WERI-Rb-1 (cell line): ENCODE measurements at places on chromosomes 7 and 10.
A peak's percentile ranks its signal among the peaks of the same experiment; 100 is the strongest.

GRCh38 chr7:27825891-27826290 lies 85.9 kb downstream of the TAX1BP1 start:
- no peak for DNase-seq

- DNase-seq = no peak
Measured at GRCh38 chr7:88071994-88072714, 138.1 kb downstream of the ADAM22 start.

DNA sequence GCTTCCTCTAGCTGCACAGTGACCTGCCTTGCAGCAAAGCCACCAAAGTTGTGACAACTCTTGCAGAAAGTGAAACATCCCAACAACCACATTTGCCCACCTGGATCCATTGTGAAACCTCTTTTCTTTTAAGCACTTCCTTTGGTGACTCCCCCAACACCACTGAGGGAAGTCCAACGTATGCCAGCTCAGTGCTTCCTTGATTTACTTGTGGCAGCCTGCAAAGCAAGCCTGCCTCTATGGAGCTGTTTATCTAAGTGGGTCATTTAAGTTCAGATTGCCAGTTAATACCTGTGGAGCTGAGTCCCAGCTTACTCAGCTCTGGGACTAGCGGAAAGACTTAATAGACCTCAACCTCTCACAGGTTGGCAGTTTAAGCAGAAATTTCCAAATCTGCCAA lies 230.8 kb upstream of the GHITM start:
- DNase-seq = peak; percentile 22

GRCh38 chr7:141073641-141074161 lies at the start of gene TMEM178B:
Gene TMEM178B (plus strand): TSS chr7:141074064.
- peak; percentile 16 for DNase-seq

DNA sequence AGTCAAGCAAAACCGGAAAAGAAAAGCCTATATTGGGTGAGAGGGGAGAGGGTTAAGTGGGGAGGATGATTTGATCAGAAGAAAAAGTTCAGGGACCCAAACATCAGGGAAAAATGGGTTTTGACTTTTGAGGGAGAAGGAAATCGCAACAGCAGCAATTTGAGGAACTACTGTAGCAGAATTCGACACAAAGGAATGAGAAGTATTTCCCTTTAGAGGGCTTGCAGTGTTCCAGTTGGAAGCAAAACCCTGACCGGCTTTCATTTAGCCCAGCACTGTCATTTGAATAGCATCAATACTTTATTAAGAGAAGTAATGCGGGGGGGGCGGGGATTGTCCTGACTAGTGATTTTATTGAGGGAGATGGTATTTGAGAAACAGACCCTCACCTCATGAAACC lies 37.2 kb upstream of the GATA3 start:
- DNase-seq = no peak

DNA sequence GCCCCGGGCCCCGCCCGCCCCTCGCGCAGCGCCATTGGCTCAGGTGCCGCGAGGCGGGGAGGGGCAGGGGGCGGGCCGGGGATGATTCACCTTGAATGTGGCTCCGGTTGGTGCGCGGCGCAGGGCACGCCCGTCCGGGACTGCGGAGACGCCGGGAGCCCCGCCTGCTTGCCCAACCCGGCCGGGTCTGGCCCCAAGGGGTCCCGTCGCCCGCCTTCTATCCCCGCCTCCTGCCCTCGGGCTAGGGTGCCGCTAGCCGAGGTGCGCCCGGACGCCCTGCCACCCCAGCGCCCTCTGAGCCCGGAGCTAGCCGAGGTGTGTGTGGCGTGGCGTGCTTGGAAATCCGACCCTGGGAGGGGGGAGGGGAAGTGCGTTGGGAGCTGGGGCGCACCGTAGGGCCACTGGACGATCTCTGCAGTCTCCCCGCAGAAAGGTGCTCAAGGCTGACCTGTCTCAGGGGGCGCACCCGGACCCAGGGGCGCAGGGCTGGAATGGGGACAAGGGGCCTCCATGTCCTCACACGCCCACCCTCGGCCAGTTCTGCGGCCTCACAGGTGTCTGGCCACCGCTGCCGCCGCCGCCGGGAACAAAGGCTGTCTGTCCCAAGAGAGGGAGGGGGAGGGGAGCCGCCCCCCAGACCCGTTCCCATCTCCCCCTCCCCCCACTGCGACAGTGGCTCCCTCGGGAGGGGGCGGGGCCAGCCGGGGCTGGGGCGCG lies 168.9 kb downstream of the NRF1 start:
- DNase-seq = peak; percentile 98

- DNase-seq = peak; percentile 10
Measured at GRCh38 chr10:66982792-66983474, 57.1 kb downstream of the LRRTM3 start.

GRCh38 chr10:91163869-91164474 lies 56.5 kb upstream of the PCGF5 start:
- DNase-seq = peak; percentile 19

DNA sequence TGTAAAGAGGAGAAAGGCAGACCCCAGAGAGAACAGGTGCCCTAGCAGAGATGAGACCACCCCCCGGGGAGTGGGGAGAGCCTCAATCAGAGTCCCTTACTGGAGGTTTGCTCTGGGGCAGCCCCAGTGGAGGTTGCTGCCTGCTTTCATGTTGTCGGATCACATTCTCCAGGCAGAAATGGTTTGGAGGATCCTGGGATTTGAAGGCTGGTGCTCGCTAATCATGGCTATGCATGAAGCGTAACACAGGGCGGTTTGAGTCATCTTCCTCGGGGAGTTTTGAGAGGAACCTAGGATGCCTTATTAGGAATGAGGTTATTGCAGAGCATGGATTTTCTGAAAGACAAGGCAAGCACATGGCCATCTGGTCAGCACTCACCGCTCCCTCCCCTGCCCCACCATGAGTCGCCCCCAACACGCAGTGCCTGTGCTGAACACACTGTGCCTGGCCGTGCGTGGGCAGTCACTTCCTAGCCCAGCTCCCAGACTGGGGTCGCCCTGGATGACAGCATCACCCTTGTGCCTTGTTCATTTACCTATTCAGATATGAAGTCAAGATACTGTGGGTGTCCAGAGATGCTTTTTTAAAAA lies 319.9 kb downstream of the DPP6 start:
- peak; percentile 29 for DNase-seq

GRCh38 chr10:62749093-62749683 lies 55.3 kb upstream of the ADO start:
- no peak for DNase-seq

DNA sequence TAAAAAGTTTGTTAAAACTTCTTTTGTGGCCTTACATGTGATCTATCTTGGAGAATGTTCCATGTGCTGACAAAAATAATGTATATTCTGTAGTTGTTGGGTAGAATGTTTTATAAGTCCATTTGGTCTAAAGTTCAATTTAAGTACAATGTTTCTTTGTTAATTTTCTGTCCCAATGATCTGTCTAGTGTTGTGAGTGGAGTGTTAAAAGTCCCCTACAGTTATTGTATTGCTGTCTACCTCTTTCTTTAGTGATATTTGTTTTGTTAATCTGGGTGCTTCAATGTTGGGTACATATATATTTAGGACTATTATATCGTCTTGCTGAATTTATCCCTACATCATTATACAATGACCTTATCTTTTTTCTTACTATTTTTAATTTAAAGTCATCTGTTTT lies 6.9 kb downstream of the TMEM140 start:
- no peak for DNase-seq

DNA sequence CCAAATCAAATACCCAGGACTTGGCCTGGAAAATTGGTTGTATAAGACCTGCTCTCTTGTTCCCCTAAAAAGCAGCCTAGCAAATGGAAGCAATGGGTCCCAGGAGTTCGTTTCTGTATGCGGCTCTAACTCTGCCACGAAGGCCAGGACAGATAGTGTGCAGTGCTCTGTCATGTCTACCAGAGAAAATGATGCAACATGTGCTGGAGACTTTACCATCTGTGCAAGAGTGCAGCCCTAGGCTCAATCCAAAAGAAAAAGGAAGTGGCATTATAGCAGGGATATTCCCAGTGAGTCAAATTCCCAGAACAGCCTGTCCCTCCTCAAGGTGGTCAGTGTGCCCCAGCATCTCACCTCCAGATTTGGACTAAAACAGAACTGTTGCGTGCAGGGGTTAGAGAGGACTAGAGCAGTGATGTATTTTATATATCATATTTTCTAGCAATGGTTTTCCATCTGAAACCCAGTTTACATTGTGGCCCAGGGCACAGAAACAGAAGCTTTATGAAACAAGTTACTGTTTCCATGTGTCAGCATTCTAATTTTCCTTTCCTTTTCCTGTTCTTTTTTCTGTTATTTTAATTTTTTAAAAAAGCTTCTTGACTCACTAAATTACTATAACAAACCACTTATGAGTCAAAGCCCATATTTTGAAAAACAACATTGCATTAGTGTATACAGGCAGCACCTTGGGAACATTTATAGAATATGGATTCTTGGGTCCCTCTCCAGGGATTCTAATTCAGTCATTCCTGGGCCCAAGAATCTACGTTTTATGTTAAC lies 311.2 kb downstream of the RNLS start:
- no peak for DNase-seq

DNA sequence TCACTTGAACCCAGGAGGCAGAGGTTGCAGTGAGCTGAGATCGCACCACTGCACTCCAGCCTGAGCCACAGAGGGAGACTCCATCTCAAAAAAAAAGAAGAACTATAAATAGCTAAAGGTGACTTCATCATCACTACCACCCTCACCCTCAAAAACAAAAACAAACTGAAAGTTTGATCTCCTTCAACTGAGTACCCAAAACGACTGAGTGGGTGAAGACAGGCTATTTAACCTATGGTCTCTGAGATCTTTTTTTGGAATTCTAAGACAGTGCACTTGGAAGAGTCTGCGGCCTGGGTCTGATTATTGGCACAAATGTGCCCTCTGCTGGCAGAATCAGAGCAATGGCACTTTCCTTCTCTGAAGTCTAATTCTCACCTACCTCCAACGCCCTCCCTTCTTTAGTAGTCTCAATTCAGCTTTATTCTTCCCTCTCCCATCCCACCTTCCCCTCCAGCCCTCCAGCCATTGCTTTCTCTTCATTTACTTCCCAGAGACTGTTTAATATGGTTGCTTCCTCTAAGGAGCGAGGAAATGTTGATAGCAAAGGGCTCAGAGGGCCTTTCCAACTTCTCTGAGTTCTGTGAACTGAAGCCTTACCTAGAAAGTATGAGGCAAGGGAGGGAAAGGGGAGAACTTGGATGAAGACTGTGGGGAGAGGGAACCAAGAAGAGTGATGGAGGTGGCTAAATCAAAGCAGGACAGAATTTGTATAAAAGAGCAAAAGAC lies 2.9 kb upstream of the MYOZ1 start:
- DNase-seq = peak; percentile 60

DNA sequence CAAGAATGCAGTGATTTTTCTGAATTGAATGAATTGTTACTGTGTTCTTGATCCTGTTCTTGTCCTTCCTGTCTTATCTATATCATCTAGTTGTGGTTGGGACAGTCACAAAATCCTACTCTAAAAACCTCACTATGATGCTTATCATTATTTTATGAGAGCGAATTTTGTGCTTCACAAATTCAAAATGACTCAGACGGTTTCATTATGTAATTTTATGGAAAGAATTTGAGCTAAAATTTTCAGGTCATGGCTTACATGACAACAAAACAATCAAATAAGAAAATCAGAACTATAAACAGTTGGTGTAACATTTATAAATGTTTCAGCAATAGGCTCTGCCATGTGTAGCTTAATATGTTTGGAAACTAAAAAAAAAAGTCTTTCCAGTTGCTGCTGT lies 6.9 kb downstream of the PRKAR2B start:
- no peak for DNase-seq

DNA sequence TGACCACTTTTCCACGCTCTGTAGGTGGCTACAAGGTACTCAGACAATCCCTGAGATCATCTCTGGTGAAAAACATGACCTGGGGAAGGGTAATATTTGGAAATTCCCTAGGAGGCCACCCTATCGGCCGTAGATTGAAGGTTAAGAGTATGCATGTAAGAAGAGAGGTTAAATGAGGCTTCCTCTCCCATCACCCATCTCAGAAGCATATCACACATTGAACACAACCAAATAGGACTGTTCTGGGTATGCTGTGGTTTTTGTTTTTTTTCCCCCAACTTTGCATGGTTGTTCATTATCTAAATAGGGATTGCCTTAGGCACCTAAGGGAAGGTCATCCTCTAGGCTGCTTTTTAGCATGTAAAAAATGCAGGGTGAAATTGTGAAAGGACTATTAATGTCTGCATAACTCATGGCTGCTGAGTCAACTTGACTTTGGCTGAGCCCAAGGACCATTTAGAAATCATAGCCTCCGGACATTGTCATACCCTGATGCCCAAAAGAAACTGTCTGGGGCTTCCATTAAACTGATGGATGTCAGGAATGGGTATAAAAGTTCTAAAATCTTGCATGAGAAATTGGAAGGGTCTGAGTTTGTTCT lies 24.7 kb upstream of the ST8SIA6 start:
- DNase-seq = no peak

GRCh38 chr7:37045681-37046179 lies 321.4 kb upstream of the AOAH start:
- DNase-seq = peak; percentile 73

- DNase-seq = no peak
Measured at GRCh38 chr7:136391371-136391770, 414.2 kb upstream of the MTPN start.

DNA sequence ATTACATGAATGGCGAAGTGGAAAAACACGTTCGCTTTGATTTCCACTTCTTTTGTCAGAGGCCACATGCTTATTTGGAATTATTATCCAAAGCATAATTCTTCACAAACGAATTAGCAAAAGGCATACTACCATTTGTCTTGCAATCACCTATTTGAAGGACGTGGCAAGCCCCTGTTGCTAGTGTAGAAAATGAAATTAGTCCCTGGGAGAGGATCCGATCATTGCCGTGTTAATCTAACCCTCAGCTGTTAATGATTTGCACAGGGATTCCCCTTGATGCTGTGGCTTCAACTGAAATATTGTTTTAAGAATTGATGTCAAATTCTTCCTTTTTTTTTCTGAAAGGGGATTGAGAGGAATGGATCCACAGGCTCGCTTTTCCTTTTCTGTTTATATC lies 4.6 kb downstream of the AGMO start:
- peak; percentile 10 for DNase-seq

- no peak for DNase-seq
Measured at GRCh38 chr7:100673942-100674410, 436 bp downstream of the GNB2 start.

- DNase-seq = no peak
Measured at GRCh38 chr7:117970801-117971200, 97.6 kb upstream of the CTTNBP2 start.

DNA sequence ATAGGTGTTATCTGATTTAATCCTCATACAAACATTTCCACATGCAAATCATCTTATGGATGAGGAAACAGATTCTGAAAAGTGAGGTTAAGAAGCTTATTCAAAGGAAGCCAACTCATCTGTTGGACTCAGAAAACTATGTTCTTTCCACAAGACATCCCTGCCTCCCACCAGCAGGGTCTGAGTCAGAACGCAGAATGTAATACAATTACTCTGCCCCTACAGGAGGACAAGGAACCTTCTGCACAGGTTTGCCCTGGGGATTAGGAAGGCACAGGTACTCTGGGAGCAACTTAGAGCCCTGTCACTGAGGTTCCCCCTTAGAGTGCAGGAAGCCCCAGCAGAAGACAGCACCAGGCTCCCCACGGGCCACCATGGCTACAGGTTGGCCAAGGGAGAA lies 255.7 kb downstream of the TNS3 start:
- peak; percentile 40 for DNase-seq

GRCh38 chr10:116104210-116104932 lies 168.6 kb downstream of the GFRA1 start:
- DNase-seq = no peak
